Neural crest cell (in vitro differentiated cells): ENCODE measurements at places on chromosomes 3 and 15.

DNA sequence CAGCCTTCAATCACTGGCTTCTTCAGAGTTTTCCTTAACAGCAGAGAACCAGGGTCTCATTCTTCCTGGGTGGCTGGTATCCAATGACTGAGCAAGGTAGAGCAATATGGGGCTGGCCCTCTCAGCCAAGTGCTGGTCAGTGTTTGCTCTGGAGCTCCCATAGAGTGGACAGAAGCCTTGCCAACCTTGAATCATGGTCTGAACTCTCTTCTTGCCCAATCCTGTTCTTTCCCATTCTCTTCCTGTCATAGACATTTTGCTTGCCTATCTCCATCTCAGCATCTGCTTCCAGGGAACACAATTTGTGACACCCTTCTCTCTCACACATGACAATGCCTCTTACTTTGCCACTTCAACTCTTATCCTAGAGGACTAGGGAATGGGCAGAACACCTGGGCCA is 245.6 kb upstream of the PEX5L start:
- no peak for DNase-seq

GRCh38 chr15:69154684-69155083 is 5.8 kb upstream of the GLCE start:
- no peak for DNase-seq

DNA sequence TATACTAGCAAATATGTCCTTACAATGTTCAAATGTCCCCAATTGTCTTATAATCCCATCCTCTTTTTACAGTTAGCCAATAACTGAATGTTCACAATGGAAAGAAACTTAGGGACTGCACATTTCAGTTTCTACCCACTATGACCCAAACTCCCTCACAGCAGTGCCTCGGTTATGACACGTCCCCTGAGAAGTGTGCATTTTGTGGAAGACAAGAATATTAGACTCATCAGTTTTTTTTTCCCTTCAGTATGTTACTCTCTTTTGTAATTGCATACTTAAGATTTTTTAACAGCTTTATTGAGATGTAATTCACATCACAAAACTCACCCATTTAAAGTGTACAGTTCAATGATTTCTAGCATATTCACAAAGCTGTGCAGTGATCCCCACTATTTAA is 64.8 kb downstream of the IGF2BP2 start:
- DNase-seq = no peak

- no peak for DNase-seq
These were observed 35.8 kb downstream of the ANAPC13 start for GRCh38 chr3:134449951-134450350.

DNA sequence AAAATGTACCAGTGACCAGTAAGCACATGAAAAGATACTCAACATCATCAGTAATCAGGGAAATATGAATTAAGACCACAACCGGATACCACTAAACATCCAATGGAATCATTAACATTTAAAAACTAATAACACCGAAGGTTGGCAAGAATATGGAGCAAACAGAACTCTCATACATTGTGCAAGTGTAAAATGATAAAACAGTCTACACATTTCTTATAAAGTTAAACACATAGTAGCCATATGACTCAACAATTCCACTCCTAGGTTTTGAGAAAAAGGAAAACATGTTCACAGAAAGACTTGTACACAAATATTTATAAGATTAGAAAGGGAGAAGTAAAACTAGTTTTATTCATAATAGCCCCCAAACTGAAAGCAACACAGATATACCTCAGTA is 60.3 kb upstream of the SLCO2A1 start:
- no peak for DNase-seq

GRCh38 chr15:64907991-64908390 is 3.7 kb upstream of the ANKDD1A start:
- DNase-seq = no peak

DNA sequence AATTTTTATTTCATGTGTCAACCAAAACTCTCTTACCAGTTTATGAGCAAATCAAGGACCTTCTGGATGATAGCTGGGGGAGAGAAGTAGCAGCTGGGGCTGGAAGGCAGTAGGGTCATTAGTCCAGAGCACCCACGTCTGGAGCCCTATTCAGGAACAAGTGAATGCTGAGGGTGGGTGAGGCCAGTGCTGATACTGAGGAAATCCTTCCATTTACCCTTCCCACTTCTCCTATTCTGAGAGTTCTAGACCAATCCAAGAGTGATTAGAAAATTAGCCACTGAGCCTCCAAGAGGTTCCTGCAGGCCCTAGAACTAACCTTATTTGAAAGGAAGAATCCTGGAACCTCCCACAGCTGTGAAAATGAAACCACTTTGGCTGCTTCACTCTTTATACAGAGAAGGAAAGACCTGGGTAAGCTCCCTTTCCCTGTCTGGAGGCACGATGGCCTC is 46.2 kb upstream of the VILL start:
- DNase-seq = no peak

GRCh38 chr3:98801043-98801747 is 38.1 kb downstream of the ST3GAL6 start:
- DNase-seq = no peak

DNA sequence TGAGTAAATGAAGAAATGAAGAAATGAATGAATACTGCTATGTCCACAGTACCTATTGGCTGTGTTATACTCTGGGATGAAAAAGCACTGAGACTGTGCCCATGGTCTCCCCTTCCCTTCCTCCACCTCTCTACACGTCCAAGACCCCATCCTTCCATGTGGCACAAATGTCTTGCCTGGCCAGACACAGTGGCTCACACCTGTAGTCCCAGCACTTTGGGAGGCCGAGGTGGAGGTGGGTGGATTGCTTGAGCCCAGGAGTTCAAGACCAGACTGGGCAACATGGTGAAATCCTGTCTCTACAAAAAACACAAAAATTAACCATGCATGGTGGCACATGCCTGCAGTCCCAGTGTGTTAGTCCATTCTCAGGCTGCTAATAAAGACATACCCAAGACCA is 200.1 kb downstream of the FAM43A start:
- DNase-seq = no peak

DNA sequence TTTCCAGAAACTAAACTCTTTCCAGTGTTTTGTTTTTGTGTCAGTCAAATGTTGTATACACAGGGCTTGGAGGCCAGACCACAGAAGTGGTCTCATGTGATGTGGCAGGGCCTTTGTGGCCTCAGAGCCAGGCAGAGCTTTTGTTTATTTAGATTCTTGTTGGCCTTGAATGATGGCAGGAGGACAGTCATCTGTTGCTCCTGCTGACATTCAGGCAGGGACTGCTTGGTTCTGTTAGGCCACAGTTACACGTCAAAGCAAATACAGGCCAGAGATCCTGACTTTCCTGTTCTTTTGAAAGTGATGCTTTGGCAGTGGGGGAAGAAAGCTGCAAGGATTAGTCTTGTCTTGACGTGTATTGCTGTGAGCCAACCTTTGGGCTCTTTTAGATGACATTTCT is 325.1 kb downstream of the CACNA2D3 start:
- no peak for DNase-seq

DNA sequence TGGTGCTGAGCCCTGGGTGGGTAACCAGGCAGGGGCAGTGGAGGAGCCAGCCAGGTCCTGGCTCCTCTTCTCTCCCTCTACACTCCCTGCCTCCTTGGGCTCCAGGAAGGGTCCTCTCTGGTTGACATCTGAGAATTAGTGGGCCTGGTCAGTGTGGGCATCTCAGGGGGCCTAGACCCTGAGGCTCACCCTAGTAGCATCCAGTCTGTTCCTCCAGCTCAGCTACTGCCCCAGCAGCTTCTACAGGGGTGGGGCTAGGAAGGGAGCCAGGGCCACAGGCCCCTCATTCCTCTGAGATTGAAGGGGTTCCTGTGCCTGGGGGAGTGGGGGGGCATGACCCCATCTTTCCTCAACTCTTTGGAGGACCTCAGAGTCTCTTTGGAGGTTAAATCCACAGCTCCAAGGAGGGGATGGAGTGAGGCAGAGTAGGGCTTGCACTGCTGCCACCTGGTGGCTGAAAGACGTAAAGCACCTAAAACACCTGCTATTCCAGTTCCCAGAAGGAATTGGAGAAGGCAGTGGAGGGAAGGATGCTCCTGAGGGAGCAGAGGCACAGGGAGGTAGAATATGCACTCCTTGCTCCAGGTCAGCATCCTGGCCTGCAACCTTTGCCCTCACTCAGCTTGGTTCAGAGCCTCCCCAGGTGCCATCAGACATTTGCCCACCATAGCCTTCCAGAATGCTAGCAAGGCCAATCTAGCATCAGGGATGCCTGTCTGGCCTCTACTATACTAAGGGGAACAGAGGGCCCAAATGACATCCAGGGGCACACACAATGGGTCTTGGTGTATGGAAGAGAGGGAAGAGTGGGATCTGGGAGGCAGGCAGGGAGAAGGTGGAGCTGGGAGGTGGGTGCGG is 25.1 kb downstream of the C3orf18 start:
- peak; percentile 84 for DNase-seq

GRCh38 chr15:77179541-77179998 is 108.7 kb upstream of the TSPAN3 start:
- DNase-seq = no peak

- no peak for DNase-seq
These were observed 257.1 kb upstream of the ARRDC4 start for GRCh38 chr15:97703400-97703799.

DNA sequence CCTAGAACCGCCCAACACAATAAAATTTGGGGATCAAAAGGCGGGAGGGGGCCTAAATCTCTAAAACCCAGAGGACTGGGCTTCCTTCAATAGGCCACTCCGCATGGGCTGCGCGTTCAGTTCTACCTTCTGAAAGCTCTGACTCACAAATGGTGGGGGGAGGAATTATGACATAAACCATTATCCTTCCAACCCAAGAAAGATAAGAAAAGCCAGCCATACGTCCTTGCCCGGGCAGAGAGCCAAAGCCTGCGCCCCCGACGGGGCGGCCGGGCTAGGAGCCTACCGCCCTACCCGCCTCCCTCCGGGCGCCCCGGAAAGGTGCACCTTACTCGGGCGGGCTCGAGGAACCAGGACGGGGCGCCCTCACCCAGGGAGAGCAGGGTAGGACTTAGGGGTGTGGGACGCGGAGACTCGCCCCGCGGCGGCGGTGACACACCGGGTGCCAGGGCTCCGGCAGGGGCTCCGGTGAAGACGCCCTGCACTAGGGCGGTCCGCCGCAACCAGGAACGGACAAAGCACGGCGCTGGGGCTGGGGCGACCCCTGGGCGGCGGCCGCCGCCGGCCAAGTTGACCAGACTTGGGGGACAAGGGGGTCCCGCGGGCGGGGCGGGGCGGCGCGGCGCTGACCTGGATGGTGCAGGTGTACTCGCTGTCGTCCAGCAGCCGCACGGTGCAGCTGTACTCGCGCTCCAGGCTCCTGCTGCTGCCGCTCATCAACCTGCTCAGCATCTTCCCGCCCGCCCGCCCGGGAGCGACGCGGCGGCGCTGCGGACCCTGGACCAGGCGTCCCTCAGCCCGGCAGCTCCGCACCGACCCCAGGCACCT is 534 bp downstream of the FRMD5 start:
- no peak for DNase-seq

- no peak for DNase-seq
These were observed 1.7 kb upstream of the SLC9A9 start for GRCh38 chr3:143849854-143850549.

DNA sequence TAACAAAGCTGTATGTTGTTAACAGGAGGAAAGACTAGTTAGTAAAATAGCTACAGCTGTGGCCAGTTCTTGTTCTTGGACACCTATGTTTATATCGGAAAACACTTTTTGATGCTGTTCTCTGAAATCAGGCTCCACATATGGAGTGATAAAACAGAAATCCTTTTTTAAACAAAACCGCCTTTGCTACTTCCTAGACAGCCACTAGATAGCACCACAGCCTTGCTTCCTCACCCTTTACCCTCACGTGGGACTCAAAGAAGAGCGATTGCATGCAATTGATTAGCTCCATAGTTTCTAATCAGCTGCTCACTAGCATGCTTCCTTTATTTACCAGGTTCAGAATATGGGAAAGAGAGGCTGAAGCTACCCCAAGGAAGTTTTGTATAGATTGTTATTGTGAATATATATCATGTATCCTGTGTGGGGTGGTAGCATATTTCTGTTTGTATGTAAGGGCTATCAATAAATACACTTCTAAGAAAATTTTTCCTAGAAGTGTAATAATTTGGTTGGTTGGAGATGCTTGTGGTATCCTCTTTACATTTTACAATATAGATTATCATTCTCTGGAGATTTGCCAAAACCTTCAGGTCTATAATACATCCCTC is 4.3 kb upstream of the MTFMT start:
- DNase-seq = no peak

DNA sequence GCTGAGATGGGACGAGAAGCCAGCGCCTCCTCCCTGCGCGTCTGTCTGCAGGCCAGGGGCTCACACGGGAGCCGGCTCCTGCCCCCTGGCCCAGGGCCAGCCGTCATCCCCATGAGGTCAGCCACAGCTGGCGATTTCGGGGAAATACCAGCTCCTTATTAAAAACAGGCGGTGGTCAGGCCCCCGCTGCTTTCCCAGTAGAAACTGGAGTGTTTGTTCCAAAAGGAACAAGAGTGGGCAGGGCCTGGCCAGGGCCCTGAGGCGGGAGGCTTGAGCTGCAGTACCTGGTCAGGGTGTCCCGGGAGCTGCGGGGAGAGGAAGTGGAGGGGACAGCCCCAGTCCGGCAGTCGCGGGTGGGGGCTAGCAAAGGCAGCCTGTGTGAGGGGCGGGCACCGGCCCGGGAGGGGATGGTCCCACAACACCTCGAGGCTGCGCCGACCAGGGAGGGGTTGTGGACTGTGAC is 17.8 kb downstream of the MYL3 start:
- DNase-seq = no peak

DNA sequence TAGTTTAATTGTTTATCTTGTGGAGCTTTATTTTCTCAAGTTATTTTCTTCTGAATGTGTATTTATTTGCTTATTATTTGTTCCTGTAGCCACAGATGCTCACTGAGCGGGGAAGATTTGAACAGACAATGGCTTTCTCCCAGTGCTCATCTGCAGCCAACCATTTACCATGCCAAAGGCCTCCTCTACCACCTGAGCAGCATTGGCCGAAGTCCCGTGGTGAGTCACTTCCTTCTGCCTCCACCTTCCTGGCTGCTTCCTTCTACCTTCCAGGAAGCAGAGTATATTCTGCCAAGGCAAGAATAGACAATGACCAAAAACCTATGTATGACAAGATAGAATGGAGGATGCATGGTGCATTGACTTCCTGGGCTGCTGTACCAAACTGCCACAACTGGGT is 443.1 kb downstream of the AGBL1 start:
- DNase-seq = no peak

GRCh38 chr3:99767291-99767690 is 50.4 kb upstream of the CMSS1 start:
- DNase-seq = no peak

- DNase-seq = no peak
These were observed 5.9 kb upstream of the WNT5A start for GRCh38 chr3:55492976-55493375.

DNA sequence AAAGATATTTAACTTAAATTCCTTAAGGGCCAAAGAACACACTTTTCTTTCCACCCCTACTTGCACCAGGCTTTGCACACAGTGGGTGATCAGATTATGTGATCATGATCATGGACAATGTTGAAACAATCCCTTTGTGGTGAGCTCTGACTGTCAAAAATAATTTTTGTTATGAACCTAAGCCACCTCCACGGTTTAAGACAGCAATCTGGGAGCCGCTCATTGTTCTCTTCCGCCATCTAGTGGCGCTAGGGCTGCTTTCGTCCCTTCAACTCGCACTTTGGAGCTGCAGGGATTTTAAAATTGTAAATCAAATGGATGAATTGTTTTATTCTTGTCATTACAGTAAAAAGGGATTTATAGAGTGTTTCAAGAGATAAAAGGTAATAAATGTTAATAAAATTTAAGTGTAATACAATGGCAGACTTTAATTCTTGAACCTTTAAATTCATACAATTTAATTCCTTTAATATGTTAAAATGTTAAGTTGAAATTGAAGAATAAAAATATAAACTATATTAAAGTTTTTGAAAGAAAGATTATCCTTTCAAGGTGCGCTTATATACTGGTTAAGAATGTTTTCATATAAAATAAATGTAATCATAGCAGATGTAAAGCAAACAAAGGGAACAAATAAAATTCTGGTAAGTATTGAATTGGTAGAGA is 45.3 kb upstream of the ARL6 start:
- DNase-seq = peak; percentile 72
